HuH-7.5 (cell line): ENCODE measurements at places on chromosomes 12 and 14.

- DNase-seq: no peak
Observed at GRCh38 chr12:69935651-69936100, 110.6 kb downstream of the MYRFL start.

- no peak for DNase-seq
Observed at GRCh38 chr12:4451694-4452093, 6.1 kb upstream of the FGF6 start.

DNA sequence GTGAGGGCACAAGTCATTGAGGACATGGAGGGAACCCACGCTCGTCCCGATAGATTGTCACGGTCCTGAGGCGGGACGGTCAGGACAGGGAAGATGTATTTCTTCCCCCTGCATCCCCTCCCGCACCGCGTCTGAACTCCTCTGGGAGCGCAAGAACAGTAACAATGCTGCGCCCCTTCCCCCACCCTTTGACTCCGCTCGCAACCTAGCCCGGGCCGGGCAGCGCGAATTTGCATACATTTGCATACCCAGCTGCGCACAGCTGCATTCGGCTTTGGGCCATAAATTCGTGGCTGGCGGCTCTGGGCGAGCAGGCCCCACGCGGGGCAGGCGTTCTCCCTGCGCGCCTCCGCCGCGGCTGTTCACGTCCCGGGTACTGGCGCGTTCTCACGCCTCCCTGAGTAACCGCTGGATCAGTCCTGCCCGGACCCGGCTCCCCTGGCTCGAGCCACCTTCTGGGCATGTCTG is 29.0 kb upstream of the SMUG1 start:
- DNase-seq: no peak

- no peak for DNase-seq
Observed at GRCh38 chr12:119181202-119181601, 2.5 kb downstream of the HSPB8 start.

DNA sequence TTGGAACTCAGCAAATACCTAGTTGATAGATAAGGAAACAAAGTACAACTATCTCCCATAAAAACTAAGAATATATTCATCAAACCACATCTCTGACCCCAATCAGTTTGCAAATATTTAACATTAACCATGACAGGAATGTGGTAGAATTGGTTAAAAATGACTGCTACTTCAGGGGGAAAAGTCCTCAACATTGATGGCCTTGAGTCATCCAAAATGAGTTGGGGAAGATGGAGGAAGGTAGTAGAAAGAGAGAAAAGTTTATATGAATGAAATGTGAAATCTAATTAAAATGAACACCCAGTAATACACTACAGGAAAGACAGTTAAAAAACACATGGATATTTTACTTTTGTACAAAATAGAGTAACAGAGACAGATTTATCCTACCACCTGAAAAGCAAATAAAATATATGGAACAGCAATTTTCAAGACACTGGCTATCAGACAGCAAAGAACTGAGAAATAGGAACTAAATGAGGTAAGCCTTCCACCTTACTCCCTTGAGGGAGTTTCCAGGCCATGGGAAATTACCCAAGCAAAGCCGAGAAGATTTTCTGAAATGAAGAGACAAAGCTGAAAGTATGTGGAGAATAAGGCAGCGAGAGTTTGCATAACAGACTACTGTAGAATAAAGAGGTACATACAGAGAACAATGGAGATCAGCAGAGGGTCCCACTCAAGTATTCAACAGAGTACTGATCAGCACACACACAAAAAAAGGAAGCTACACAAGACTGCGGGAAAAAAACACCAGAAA is 49.6 kb downstream of the TC2N start:
- DNase-seq: no peak

GRCh38 chr12:128790221-128790620 is 33.5 kb downstream of the SLC15A4 start:
- no peak for DNase-seq

DNA sequence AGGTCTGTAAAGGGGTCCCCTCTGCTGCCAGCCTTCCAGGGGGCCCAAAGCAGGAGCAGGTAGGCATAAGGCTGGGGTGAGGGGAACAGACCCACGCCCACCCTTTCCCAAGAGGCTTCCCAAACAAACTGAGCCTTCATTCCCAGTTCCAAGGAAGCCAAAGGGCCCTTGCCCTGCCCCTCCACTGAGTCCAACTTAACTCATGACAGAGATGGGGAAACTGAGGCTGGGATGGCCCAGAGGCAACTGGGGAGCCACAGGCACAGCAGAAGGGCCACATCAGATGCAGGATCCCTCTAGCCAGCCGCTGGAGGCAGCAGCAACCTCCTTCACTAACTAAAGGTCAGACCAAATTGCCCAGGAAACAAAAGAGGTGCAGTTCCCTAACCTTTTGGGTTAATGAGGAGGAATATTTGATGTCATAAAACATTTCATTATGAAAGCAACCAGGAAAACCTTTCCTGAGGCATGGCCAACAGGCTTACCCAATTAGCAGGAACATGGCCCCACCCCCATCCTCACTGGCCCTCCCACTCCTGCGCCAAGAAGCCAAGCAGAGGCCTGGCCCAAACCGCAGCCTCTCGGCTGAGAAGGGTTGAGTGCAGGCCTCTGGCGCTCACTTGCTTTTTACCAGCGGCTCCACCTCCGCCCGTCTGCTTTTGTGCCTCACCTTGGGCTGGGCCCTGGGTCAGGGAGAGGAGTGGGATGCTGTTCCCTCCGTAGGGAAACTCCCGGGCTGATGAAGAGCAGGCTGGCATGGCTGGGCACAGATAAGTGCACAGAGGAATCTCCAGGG is 293.5 kb upstream of the RTL1 start:
- no peak for DNase-seq

GRCh38 chr14:79487632-79488031 is 723.7 kb downstream of the DIO2 start:
- no peak for DNase-seq

- no peak for DNase-seq
Observed at GRCh38 chr14:32200368-32201192, 1.3 kb upstream of the RNU6-7 start.

- DNase-seq: no peak
Observed at GRCh38 chr12:65525491-65526141, 247.1 kb downstream of the MSRB3 start.

DNA sequence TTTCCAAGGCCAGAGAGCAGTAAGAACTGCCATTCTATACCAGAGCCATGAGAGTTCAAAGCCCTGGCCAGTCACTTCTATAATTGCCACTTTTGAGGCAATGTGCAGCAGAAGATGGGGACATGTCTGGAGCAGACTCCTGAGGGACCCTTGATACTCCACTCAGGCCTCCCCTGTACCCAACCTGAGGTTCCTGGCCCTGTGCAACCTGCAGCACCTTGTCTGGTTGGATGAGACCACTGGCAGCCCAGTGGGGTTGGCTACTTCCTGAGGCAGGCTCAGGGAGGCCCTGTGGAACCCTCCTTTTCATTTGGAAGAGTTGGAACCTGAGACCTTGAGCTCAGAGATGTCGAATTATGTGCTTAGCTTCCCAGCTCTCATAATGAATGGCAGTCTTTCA is 54.4 kb downstream of the GALNT16 start:
- no peak for DNase-seq

- no peak for DNase-seq
Observed at GRCh38 chr14:99258876-99259726, 12.9 kb downstream of the BCL11B start.

DNA sequence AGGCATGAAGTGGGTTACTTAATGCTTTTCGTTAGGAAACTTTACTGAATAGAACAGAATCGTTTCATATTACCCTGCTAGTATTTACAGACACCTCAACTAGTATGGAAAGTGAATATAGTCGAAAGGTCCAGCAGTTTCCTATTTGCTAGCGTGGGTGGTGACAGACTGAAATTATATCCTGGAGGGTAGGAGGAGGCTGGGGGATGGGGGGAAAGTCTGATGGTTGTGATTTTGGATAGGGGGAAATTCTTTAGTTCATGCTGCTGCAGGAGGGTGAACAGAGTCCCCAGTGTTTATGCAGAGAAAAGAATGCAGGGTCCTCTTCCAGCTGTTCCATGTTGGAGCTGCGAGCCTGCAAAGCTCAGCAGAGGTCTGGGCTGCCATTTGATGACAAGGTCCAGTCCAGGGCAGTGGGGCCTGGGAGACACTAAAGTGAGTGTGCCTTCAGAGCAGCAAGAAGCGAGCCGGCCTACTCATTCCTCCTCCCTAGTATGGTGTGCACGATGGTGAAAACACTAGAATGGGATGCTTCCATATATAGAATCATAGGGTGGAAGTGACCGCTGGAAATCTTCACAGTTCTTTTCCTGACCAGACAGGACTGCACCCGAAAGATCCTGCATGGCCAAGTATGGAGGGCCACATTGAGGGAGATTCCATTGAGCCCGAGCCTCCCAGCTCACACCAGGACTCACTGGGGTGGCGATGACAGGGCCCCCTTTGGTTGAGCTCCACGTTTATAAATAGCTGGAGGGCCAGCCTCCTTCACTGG is 2.1 kb downstream of the SAMD4A start:
- DNase-seq: no peak

DNA sequence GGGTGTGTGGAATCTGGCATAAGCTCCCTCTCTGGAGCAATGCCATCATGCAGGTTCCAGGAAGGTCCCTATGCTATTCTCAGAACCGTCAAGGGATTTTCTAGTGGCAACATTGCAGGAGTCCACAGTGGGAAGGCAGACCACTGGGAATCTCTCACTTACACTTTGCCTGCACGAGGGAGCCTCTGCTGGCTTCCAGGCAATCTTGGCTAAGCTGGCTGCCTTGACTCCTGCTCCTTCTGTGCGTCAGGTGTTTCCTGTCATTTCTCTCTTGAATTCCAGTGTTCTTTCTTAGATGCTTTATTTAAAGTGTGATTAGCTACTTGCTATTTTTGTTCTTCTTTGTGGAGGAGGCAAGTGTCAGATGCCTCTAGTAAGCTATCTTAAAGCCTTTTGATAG is 414.0 kb upstream of the ATP2B1 start:
- DNase-seq: no peak

DNA sequence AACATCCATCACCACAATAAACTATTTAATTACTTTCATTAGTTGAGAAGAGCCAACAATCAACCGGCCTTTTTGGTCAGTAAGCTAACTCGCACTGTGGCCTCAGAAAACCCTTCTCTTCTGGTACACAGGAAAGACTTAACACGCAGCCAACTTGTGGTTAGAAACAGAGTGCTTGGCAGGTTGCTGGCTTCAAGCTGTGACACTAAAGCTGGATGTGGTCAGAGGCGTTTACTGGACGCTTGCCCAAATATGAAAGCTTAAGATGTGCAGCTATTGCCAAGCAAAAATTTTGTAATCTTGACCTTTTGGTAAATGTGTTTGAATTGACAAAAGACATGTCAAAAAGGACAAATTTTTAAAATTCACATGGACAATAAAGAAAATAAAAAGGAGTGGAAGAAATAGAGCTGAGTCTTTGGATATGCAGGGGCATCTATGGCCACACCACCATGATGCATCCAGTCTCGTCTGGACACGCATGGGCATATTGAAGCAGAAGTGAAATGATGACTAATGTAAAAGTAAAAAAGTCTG is 2.6 kb upstream of the KLRK1 start:
- no peak for DNase-seq

GRCh38 chr14:36258241-36258640 is 62.2 kb downstream of the MBIP start:
- no peak for DNase-seq

- no peak for DNase-seq
Observed at GRCh38 chr12:113128802-113129663, 6.5 kb downstream of the RASAL1 start.

DNA sequence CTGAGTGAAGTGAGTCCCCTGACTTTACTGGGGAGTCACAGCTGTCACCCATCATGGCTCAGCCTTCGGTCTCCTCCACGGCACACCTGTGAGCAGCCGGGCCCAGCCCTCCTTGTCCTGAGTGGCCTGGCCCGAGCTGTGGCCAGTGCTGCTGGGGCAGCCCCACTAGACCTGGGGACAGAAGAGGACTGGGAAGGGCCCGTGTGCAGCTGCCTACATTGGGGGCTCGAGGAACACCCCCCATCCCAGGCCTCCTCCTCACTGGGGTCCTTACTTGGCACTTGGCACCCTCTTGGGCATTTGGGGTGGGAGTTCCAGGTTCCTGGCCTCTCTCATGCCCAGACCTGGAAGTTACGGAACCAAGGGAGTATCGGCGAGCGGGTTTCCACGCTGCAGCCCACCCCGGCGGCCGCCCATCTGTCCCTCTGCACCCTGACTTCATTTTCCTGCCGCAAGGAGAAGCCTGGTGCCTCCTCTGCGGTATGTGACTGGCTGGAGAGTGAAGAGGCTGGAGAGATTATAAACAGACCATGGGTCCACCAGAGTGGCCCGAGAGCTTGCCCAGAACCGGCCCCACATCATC is 179.7 kb downstream of the KIF26A start:
- DNase-seq: no peak

GRCh38 chr12:40726366-40726765 is 34.1 kb downstream of the CNTN1 start:
- DNase-seq: no peak

- no peak for DNase-seq
Observed at GRCh38 chr12:128140551-128140950, 126.4 kb upstream of the TMEM132C start.

DNA sequence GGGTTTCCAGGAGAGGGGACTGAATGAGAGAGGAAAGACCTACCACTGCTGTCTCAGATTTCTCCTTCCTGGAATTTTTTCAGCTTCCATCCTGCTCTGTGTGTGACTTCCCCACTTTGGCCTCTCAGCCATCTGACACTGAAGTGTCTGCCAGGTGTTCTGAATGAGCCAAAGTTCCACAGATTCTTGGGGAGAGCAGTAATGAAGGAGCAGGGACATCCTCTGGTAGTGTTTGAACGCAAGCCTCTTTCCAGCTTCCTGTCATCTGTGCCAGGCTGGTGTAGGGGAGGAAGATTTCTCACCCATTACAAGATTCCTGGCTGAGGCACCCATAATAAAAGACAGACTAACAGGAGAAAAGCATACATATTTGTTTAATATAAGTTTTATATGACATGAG is 141.7 kb upstream of the NRXN3 start:
- no peak for DNase-seq

GRCh38 chr14:98622208-98623051 is 649.6 kb downstream of the BCL11B start:
- DNase-seq: no peak

- DNase-seq: no peak
Observed at GRCh38 chr12:111573476-111573875, 25.6 kb downstream of the ATXN2 start.

DNA sequence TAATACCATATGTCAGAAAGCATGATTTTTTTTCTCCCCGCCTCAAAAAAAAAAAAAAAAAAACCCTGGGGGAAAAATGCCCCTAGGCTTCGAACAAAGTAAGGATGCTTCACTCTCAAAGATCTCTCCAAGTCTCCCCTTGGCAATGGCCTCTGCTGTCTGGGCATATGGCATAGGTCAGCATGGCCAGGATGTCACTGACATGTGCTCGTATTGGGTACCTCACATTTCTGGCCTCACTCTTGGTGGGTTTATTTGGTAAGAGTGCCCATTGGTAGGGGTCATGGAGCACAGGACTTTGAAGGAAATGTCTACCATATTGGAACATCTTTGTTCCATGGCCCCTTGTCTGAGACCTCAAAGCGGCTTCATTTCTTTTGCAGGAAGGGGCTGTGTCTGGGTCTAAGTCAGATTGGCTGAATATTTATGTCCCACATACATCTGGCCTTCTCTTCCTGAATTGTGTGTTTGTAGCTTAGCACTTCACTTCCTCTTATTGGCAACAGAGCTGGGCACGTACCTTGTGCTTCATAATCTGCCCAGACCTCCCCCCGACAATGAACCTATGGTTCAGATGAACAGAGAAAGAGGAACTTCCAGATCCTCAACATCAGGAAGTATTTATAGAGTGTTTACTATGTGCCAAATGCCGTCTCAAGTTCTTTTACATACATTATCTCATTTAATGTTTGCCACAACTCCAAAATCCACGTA is 36.3 kb upstream of the OAS1 start:
- DNase-seq: no peak
